Endothelial cell of umbilical vein (primary cell): ENCODE measurements at places on chromosomes 2 and 18. TPM values are rescaled to one million over a fixed set of nuclear protein-coding genes. Genes with fewer than 3 reads are reported as not detected.
A peak's percentile ranks its signal among the peaks of the same experiment; 100 is the strongest.

- DNase-seq: no peak
Measured at GRCh38 chr2:108399479-108399878, 21.7 kb downstream of the SULT1C4 start.

- no peak for DNase-seq
Measured at GRCh38 chr2:154771664-154772284, 73.3 kb downstream of the KCNJ3 start.

DNA sequence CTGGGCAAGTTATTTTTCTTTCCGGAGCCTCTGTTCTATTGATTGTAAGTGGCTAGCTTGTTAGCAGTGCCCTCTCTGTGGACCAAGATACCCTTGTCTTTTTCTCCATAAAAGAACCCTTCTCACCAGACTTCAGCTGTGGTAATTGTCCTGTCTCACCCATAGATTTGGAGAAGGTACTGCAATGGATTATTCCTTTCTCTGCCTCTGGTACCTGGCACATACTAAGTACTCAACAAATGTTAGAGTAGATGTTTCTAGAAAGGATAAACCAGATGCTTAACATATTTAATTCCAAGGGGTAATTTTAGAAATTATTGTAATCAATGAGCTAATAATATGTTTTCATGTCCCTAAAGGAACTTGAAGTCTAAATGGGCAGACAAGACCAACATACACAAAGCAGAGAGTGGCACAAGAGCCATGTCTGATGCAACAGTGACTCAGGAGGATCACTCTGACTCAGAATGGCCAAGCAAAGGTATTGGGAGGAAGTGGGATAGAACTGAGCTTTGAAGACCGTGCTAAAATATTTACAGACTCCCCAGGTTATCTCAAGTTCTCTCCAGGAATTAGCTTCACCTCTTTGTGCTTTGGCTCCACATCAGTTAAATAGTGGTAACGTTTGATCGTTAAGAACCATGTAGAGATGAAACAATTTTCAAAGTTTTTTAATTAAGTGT lies 129.7 kb upstream of the OSR1 start:
- DNase-seq: no peak

Gene PDE11A
- 0.25 and 0.51 TPM in 2 replicates for total RNA-seq

- no peak for DNase-seq
Measured at GRCh38 chr2:181923121-181923520, 31.6 kb downstream of the ITPRID2 start.

DNA sequence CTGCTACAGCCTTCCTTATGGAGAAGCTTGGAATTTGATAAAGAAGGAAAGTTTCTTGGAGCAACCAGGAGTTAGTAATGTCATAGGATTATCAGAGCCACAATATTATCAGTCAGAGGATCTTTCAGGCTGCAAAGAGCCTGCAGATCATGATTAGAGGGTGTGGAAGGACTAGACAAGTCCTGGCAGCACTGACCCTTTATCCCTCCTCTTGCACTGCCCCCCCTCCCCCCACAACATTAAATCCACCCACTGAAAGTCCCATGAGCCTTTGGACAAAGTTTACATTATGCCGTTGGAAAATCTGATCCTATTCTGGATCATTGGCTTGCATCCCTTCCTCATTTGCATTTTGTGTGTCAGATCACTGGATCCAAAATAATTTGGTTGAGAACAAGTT lies 18.7 kb upstream of the IMPA2 start:
- DNase-seq: no peak

Gene HOXD12
- not detected in 2 replicates for total RNA-seq

Gene CKAP2L
- total RNA-seq: 25.2 and 30.7 TPM in 2 replicates

GRCh38 chr2:194714541-194714940 lies 942.5 kb upstream of the SLC39A10 start:
- no peak for DNase-seq

- DNase-seq: peak; percentile 89
Measured at GRCh38 chr2:231795525-231796327, 9.5 kb downstream of the COPS7B start.

- no peak for DNase-seq
Measured at GRCh38 chr2:237541243-237541642, 25.1 kb upstream of the PRLH start.

DNA sequence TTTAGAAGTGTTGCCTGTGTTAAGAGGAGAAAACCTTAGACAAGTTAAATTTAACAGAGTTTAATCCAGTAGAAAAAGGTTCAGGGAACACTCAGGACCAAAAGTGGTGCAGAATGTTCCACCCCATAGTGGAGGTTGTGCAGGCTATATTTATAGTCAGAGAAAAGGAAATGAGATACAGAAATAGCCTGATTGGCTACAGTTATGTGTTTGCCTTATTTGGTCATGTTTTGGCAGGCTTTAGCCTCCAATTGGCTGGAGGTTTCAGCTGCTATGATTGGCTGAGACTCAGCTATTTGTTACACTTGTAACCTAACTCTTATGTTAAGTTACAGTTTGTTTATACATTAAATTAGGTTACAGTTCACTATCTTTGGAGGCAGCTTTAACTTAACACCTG lies 4.2 kb downstream of the STAMBP start:
- DNase-seq: peak; percentile 11

GRCh38 chr18:11950824-11951223 lies 30.5 kb upstream of the IMPA2 start:
- DNase-seq: no peak

DNA sequence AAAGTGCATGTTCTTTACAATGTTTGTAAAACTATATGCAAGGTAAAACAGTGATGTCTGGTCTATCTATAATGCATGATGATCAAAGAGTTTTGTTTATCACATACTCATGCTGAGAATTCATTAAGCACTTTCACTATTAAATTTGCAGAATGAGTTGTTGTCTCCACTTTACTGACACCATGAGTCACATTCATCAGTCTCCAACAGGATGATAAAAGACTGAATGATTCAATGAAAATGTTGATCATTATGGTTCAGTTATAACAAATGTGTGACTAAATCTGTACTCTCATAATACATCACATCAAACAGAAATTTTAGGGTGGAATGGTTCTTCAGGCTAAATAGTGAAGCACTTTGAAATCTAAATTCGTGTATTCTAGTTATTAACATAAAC lies 129.0 kb downstream of the ERBB4 start:
- no peak for DNase-seq
